Cortex of kidney (tissue), 1 donor: ENCODE measurements at places on chromosomes 12 and 14.

- no peak for DNase-seq
Observed at GRCh38 chr14:100540141-100540925, 46.9 kb downstream of the BEGAIN start.

DNA sequence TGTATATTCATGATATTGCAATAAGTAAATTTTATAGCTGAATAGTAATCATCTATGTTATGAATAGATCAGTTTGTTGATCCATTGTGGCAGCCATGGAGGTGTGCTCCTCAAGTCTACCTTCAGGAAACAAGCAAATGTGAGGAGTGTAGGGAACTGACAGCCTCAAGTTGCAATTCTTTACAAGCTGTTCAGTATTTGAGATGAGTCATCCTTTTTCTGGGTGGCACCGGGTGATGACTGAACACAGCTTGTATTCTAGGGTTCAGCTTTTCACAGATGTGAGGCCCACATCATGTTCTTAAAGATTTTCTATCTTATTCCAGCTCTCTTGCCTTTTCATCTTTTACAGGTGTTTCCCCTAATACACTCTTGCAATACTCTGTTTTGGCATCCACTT lies 452.4 kb downstream of the KCNH5 start:
- no peak for DNase-seq

GRCh38 chr12:31117203-31118011 lies 43.7 kb downstream of the DDX11 start:
- DNase-seq: no peak

- no peak for DNase-seq
Observed at GRCh38 chr14:29906256-29906870, 21.3 kb downstream of the PRKD1 start.

GRCh38 chr12:49705479-49706134 lies 1.6 kb downstream of the FMNL3 start:
- no peak for DNase-seq

DNA sequence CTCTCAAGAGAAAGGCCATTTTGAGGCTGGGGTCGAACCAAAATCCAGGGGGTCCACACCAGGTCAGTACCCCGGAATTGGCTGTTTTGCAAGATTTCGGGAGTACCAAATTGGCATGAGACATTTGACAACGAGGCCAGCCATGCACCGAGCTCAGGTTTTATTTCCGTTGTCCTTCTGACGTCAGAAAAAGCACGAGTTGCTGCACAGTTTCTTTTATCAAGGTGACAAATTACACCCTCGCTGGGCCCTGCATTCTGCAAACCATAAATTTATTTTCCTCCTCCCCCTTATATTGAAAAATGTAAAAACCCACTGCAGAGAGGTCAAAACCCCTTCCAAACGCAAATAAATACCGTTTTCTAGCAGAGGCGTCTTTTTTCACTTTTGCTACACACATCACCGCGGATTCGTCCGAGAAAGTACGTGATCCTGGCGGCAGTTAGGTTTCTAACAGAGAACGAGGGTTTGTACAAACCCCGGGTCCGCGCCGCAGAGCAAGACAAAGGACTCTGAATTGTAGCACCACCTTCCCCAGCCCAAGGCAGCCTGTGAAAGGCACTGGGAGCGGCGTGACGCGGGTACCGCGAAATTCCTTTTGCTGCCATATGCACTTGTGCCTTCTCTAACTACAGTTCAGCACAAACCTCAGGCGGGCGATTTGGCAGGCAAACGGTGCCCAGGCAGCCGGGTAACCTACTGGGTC lies 1.8 kb downstream of the SLC38A1 start:
- no peak for DNase-seq

DNA sequence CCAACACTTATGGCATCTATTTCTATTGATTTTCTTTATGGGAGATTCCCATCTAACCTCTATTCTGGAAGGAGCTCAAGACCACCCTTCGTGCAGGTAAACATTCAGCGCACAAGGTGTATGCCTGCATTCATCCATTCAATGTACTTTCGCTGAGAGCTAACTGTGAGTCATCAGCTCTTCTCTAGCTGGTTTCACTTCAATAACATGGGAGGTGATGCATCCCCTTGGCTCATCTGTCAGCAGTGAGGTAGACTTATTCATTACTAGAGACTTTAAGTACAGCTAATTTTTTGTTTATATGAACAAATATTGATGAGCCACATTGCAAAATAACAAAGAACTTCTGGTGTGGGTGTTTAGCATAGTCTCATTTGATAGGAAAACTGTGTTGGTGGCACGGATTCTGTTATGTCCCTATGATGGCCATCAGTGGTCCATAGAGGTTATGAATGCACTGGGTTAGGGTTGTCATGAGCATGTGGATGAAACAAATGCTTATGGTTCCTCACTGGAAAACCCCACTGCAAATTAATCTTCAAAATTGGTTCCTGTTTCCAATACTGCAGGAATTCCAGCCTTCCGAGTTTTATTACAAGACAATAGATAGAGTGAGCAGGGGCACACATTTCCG lies 1151.0 kb downstream of the BCL11B start:
- DNase-seq: no peak

DNA sequence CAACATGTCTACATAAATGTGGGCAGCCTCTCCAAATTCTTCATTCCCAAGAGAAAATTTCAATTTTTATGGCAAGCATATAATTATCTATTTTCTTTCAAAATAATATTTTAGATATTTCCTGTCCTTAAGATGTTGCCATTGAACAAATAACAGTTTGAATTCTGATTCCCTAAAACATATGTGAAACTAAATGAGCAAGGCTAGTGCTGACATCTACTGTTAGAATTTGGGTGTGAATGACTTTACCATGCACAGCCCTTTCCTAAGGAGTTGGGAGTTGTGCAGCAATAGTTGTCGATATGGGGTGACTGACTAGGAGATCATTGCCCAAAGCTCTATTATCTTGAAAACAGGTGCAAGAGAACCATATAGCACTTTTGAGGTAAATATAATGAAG lies 108.2 kb upstream of the SLC38A4 start:
- DNase-seq: no peak
